Aorta (tissue), 5 donors: ENCODE measurements at places on chromosomes 13 and 19. TPM values are rescaled to one million over a fixed set of nuclear protein-coding genes. Genes with fewer than 3 reads are reported as not detected.

Gene COMP
- total RNA-seq, result 15.8 TPM

Gene ZNF844
- 14.3 TPM for total RNA-seq

DNA sequence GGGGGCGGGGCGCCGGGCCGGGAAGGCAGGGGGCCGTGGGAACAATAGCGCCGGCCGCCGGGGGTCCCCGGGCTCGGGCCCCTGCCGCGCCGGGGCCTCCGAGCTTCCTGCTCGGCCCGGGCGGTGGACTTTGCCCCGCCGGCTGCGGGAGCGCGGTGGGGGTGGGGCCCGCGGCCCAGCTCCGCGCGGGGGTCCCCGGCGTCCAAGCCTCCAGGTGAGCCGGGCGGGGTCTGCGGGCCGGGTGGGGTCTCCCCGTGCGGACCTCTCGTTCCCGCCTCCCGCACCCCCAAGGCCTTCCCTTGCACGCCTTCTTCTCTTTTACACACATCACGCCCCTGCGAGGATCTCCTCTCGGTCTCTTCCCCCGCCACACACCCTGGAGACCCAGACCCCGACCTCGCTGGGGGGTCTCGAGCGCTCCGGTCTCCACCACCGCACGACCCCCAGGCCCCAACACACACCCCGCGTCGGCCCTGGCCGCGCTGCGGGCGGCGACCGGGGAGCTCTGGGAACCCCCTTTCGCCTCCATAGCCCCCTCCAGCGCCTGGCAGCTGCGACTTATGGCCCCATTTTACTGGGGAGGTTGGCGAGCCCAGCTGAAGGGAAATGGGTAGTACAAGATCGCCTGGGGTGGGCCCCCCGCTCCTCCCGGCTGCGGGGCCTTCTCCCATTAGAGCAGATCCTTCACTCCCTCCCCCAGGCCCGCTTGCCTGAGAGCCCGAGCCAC, 711 bp downstream of the CAMSAP3 start:
- no peak for DNase-seq
- peak overlapping the region; percentile 22 for H3K4me3 ChIP-seq
- no peak overlapping the region for H3K27ac ChIP-seq
- no peaks in the 10 kb centered on the region for H3K36me3 ChIP-seq

DNA sequence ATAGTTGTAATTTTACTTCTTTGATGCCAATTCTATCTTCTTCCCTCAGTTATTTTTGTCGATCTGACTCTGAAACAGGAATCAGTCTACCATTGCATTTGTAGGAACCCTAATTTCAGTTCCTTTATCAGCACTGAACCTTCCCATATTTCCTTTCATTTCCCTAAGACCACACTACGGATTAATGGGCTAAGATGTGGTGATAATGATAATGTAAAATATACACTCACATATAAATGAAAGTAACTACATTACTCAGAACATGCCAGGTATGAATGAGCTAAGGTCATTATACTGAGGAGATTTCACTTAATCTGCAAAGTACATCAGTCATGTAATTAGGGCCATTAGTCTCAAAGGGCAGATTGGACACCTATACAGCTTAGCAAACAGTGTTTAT, 60.2 kb upstream of the RFC3 start:
- no peak overlapping the region for H3K4me3 ChIP-seq
- DNase-seq, result no peak
- H3K36me3 ChIP-seq, result no peaks in the 10 kb centered on the region
- no peaks in the 10 kb centered on the region for H3K27me3 ChIP-seq
- H3K27ac ChIP-seq, result no peak overlapping the region

GRCh38 chr19:5943045-5943444, 29.0 kb downstream of the CAPS start:
- DNase-seq, result no peak
- no peaks in the 10 kb centered on the region for H3K4me1 ChIP-seq
- no peaks in the 10 kb centered on the region for H3K36me3 ChIP-seq
- no peaks in the 10 kb centered on the region for H3K27me3 ChIP-seq

Gene SYNGR4
- total RNA-seq, result not detected

DNA sequence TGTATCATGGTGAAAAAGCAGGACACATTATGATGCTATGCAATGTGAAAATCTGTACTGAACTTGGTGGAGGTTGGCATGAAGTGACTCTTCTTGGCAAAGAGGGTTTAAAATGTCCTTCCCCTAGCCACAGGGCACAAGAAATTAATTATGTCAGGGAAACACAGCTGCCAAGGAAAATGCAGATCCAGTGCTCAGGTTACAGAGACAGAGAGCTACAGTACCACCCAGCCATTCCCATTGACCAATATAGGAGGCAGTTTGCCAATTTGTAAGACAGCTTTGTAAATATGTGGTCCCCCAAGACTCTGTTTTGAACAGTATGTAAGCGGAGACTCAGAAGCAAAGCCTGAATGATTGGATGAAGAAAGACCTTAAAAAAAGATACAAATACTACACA, 69.4 kb upstream of the KLF12 start:
- H3K36me3 ChIP-seq, result no peaks in the 10 kb centered on the region
- no peaks in the 10 kb centered on the region for H3K27me3 ChIP-seq
- H3K27ac ChIP-seq, result no peak overlapping the region

Gene OSCAR
- total RNA-seq, result 6.0 TPM

DNA sequence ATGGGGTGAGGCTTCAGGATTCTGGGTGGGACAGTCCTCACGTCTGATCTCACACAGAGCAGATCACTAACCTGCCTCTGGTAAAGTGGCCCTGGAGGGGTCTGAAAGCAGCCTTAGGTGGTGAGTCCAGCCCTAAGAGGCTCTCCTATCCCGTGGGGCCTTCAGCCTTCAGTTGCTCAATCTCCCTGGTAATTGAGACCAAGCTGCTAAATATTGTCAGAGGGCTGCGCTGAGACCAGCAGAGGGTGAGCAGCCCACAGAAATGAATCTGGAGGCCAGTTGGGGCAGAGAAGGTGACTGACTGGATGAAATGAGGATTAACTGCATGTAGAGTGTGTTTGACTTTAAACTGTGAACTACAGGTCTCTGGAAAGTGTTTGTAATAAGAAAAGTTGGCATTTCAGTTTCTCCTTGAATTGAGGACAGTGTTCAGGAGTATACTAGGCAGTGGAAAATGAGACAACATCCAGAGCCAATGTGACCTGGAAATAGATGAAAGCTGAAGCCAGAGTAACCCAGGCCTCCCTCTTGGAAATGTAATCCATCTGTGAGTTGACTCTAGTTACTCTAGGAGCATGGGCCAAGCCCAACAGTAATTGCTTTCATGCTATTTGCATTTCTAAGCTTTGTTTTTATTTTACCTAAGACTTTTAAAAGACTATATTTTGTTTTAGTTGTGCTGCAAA, 14.3 kb upstream of the HSPH1 start:
- H3K36me3 ChIP-seq, result no peaks in the 10 kb centered on the region
- no peaks in the 10 kb centered on the region for H3K27me3 ChIP-seq
- no peak overlapping the region for H3K27ac ChIP-seq
- no peak for DNase-seq

DNA sequence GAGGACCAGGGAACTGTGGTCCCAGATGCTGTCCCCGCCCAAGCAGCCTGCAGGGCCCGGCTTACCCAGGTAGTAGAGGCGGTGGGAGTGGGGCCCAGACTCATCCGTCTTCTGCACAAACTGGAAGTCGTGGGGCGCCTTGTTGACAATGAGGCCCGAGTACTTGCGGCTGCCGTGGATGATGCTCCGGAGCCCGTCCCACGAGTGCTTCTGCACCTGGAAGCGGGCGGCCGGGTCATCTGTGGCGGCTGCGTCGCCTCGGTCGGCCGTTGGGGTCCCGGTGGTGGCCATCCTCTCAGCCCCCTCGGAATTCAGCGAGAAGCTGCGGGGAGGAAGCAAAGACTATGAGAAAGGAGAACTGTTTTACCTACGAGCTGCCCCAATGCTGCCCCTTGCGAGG, 9.6 kb downstream of the DPP9 start:
- H3K4me1 ChIP-seq, result no peaks in the 10 kb centered on the region
- peaks cover 6% of the 10 kb centered on the region for H3K36me3 ChIP-seq
- no peak overlapping the region for H3K4me3 ChIP-seq

Gene OR10H1
- 0.10 TPM for total RNA-seq

GRCh38 chr19:31204115-31204514, 145.1 kb downstream of the TSHZ3 start:
- H3K4me3 ChIP-seq, result no peak overlapping the region
- H3K27me3 ChIP-seq, result no peaks in the 10 kb centered on the region
- H3K4me1 ChIP-seq, result no peaks in the 10 kb centered on the region
- H3K36me3 ChIP-seq, result no peaks in the 10 kb centered on the region
- H3K27ac ChIP-seq, result no peak overlapping the region
- no peak for DNase-seq

Gene PTH2
- total RNA-seq, result not detected

Gene MICOS13
- 35.4 TPM for total RNA-seq

Gene CYP4F2
- not detected for total RNA-seq
